ENCODE measurements at places on chromosomes 2 and 18.

DNA sequence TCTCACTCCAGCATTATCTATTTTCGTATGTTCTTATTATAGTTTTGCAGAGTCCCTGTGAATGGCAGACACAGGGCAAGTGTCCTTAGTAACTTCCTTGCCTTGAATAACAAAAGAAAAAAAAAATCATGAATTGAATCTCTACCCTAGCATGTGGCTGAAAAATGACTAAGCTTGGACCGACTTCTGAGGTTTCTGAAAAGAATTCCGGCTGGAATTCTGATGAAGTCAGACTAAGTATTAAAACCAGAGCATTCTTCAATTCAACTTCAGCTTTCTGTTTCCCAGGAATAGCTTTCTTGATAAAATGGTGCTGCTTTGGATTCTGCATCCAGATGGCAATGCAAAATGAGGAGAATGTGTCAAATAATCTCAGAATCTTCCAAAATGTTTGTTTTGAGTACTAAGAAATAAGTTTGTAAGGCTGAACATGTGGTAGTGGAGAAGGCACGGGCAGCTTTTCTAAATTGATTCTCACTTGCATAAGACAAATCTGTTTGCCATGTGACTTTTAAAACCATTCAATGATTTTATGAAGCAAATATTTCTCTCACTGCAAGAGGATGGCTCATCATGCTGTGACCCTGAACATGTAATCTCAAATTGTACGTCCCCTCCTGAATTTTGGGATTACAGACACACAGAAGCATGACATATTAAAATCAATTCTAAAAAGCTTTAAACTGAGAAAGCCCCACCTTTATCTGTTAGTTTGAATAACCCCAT is 1462.8 kb upstream of the LRRTM1 start:
- DNase-seq: no peak

DNA sequence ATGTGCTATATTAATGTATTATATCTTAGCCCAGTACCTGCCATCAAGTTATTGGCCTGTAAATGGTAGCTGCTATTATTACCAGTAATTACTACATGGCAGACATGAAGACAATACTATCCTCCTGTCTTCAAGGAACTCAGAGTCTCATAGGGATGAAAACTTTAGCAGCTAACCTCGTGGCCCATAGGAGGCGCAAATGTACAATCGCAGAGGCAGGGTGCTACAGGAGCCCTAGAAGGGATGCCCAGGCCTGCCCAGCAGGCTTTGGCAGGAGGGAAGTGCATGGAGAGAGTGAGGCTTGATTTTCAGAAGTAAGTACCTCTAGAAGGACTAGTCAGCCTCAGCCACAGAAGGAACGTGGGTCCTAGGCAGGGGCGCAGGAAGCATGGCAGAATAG is 44.7 kb upstream of the KIDINS220 start:
- DNase-seq: no peak

DNA sequence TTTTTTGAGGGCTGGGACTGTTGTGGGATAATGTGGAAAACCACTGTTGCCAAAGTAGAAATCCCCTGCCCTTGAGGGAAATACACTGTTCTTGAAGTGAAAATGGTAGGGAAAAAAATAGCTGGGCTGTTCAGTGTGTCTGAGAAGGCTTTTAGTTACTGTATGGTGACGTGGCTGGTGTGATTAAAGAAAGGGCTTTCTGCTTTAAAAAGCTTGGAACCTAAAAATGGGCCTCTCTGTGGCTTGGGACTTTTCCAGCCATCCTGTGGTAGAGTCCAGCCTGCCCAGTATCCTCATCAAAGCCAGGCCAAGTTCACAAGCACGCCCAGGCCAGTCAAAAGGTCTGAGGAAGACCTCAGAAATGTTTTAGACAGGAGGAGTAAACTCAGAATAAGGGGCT is 6.8 kb downstream of the MGAT5 start:
- no peak for DNase-seq

DNA sequence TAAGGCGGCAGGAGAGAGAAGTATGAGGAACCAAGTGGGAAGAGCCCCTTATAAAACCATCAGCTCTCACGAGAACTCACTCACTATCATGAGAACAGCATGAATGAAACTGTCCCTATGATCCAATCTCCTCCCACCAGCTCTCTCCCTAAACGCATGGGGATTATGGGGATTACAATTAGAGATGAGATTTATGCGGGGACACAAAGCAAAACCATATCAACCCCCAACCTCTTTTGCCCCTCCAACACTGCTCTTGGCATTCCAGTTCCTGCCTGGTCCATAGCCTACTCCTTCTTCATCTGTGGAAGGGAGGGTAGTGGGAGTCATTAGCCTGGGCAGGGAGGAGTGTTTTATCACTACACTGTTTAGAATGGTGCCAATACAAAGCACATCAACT is 1.4 kb upstream of the EHD3 start:
- DNase-seq: no peak

GRCh38 chr2:226426292-226426736 is 373.3 kb downstream of the IRS1 start:
- DNase-seq: no peak

- no peak for DNase-seq
Observed at GRCh38 chr18:12518326-12518725, 110.6 kb downstream of the PRELID3A start.

DNA sequence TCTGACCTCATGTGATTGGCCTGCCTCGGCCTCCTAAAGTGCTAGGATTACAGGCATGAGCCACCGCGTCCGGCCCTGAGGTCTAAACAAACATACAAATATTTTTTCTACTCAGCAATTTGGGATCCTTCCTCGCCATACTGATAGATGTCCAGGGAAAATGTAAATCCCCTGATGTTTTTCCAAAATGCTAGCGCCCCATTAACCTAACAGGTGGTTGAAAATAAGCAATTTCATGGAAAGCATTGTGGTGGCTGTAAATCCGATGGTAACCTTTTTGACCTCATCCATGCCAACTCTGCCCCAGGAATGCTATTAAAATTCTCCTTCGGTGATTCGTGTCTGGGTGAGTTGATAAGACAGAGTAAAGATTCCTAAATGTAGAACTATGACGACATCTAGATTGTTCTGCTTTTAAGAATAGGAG is 19.3 kb downstream of the GEMIN6 start:
- DNase-seq: no peak

DNA sequence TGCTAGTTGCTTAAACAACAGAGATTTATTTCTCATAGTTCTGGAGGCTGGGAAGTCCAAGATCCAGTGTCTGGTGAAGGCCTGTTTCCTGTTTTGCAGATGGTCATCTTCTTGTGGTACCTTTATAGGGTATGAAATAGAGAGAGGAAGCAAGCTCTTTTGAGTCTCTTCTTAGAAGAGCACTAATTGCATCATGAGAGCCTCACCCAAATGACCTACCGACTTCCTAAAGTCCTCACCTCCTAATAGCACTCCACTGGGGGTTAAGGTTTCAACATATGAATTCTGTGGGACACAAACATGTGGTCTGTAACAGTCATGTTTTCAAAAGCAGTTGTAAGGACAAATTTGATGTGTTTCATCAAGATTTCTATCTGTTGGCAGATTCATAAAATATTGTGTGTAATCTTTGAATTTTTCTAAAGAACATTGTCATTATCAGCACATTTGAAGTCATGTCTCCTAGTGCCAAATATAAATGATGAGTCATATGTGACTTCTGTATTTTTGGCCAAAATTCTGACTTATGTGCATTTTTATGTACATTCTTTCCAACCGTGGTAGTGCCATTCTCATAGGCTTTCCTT is 45.3 kb downstream of the CD28 start:
- no peak for DNase-seq

DNA sequence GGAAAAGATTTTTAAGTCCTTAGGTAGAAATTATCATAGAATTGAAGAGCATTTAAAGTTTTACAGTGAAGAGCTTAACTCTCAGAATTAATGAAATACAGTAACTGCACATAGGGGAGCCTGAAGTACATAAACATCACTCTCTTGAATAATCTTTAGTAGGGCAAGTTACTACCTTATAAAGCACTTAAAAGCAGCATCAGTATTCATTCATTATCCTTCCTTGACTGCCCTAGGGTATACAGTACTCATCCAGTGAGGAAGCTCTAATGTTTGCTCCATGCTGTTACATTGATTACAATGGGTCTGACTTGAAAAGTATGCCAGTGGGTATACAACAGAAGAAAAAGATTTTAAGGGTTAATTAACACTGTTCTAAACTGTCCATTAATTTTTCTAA is 66.5 kb downstream of the ATF2 start:
- no peak for DNase-seq

DNA sequence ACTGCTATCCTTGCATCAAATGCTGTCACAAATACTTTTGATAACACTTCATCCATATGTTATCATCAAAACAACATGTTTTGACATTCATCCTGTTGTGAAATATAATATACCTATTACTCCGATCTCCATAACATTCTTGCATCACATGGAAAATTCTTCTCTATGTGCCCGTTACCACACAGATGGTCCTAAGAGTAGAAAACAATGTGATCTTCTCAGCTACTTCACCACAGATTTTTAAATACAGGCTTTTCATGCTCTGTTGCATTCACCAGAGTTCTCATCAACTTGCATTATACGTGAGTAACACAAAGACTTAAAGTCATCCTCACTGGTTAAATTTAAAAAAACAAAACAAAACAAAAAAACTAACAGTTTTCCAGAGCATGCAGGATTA is 1603.3 kb upstream of the ZEB2 start:
- DNase-seq: no peak

DNA sequence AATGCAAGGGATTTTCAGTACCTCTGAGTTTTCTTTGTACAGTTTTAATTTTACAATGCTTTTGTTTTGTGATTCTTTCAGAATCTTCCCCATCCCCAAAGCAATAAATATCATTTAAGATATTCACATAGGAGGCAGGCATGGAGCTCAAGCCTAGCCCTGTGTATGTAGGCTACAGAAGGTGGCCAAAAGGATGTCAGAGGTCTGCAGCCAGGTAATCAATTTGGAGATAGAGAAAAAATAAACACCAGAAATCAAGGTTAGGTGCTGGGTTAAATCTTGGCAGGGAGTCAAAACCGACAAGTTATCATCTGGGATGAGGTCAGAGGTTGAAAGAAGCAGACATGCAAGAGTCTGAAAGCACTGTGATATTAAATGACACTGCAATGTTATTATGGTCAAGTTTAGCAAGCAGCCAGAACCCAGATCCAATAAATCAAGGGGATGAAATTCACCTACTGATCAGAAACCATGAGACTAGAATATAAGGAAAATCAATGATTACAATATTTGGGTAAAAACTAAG is 45.1 kb upstream of the LRP1B start:
- no peak for DNase-seq

DNA sequence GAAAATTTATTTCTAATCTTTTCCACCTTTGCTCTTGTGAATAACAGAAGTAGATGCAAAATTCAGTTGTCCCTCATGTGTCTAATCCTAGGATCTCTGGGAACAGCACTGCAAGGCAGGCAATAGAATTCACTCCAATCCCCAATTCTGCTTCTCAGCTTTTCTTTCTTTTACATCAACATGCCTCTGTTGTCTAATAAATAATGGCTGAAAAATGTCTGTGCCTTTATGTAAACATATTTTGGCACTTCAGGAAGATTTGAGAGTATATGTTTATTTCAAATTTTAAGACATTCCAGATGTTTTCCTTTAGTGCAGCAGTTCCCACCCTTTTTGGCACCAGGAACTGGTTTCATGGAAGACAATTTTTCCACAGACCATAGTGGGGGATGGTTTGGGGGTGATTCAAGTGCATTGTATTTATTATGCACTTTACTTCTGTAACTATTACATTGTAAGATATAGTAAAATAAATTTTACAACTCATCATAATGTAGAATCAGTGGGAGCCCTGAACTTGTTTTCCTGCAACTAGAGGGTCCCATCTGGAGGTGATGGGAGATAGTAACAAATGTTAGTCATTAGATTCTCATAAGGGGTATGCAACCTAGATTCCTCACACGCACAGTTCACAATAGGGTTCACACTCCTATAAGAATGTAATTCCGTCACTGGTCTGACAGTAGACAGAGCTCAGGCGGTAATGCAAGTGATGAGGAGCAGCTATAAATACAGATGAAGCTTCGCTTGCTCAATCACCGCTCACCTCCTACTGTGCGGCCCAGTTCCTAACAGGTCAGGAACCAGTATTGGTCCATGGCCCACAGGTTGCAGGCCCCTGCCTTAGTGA is 590.3 kb upstream of the CNTNAP5 start:
- DNase-seq: no peak

DNA sequence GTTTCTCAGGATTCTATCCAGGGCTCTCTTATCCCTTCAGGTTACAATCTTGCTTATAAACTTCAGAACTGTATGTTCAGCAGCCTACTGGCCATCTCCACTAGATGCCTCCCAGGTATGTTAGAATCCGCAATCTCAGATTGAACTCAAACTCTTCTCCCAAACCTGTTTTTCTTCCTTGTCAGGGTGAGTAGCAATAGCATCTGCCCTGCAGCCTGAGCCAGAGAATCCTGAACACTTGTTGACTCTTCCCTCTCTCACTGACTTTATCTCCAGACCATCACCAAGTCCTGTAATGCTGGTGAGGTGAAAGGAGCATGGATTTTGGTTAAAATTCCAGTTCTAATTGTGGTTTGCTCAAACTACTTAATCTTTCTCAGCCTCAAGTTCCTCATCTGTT is 82.6 kb upstream of the ALPP start:
- DNase-seq: no peak

- DNase-seq: no peak
Observed at GRCh38 chr2:46813020-46813415, 102.6 kb downstream of the MCFD2 start.

DNA sequence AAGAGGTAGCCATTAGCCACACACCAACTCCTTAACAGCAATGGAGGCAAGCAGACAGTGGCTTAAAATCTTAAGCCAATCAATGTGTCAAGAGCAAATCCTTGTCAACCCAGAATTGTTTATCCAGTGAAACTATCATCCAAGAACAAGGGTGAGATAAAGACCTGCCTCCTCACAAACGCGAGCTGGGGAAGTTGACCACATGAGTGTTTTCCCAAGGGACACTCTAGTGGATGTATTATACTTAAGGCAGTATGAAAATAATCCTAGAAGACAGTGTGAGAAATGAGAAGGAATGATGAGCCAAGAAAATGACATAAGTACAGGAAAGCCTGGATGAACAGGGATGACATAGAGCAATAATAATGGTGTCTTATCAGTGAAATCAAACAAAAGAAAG is 209.6 kb downstream of the TWIST2 start:
- no peak for DNase-seq
